ENCODE measurements at places on chromosomes 4 and X. TPM values are rescaled to one million over a fixed set of nuclear protein-coding genes. Genes with fewer than 3 reads are reported as not detected.
A peak's percentile ranks its signal among the peaks of the same experiment; 100 is the strongest.

GRCh38 chr4:52546449-52546848 lies 112.7 kb downstream of the USP46 start:
- no peaks in the 10 kb centered on the region for H3K36me3 ChIP-seq
- no peaks in the 10 kb centered on the region for H3K4me1 ChIP-seq
- DNase-seq: no peak
- no peak overlapping the region for H3K27ac ChIP-seq

The ADAM29 gene
- not detected for total RNA-seq

The NSD2 gene
- 33.9 TPM for total RNA-seq

The SORBS2 gene
- 1,032 TPM for total RNA-seq

DNA sequence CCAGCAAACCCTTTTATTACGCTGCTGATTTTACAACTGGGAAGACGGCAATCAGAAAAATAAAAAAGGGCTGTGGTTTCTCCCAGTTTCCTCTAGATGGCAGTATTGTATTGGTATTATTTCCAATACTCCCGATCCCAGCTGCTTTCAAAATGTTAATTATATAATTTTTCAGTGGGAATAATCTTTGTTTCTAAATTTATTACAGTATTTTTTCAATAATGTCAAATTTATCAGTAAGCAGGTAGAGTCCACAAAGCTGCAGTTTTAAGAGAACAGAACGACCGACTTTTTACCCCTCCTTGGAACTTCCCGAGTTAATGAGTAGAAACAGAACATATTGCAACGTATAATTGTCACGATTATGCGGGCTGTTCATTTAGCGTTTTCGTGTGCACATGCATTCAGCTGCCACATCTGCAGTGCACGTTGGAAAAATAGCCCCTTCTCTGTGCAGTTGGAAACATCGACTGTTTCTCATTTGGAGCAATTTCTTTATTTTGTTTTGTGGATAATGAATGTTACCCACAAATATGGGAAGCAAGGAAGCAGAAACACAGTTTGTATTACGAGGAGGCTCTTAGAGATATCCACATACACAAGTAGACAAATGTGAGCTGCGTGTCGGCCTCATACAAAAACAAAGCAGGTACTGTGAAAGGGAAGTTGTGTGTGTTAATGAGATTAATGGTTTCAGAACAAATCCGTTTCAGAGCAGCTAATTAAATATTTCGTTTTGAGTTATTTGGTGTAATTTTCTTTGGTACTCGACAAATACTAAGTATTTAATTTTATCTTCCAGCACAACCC lies 188.0 kb downstream of the STIM2 start:
- H3K36me3 ChIP-seq: no peaks in the 10 kb centered on the region
- H3K27me3 ChIP-seq: peaks cover 3% of the 10 kb centered on the region
- no peak for DNase-seq
- no peaks in the 10 kb centered on the region for H3K4me1 ChIP-seq

GRCh38 chr4:138875891-138876608 lies 139.5 kb upstream of the NOCT start:
- no peak overlapping the region for H3K27ac ChIP-seq
- H3K4me1 ChIP-seq: no peaks in the 10 kb centered on the region
- no peak overlapping the region for H3K4me3 ChIP-seq
- H3K27me3 ChIP-seq: no peaks in the 10 kb centered on the region

- no peak overlapping the region for H3K4me3 ChIP-seq
- H3K27me3 ChIP-seq: no peaks in the 10 kb centered on the region
- H3K4me1 ChIP-seq: no peaks in the 10 kb centered on the region
- no peak for DNase-seq
Measured at GRCh38 chr4:62914758-62915157, 1494.5 kb downstream of the TECRL start.

GRCh38 chrX:20063716-20064351 lies 52.9 kb downstream of the MAP7D2 start:
- H3K36me3 ChIP-seq: no peaks in the 10 kb centered on the region
- H3K4me1 ChIP-seq: peaks cover 9% of the 10 kb centered on the region
- no peak overlapping the region for H3K4me3 ChIP-seq
- DNase-seq: no peak
- H3K27ac ChIP-seq: no peak overlapping the region
- no peaks in the 10 kb centered on the region for H3K27me3 ChIP-seq

DNA sequence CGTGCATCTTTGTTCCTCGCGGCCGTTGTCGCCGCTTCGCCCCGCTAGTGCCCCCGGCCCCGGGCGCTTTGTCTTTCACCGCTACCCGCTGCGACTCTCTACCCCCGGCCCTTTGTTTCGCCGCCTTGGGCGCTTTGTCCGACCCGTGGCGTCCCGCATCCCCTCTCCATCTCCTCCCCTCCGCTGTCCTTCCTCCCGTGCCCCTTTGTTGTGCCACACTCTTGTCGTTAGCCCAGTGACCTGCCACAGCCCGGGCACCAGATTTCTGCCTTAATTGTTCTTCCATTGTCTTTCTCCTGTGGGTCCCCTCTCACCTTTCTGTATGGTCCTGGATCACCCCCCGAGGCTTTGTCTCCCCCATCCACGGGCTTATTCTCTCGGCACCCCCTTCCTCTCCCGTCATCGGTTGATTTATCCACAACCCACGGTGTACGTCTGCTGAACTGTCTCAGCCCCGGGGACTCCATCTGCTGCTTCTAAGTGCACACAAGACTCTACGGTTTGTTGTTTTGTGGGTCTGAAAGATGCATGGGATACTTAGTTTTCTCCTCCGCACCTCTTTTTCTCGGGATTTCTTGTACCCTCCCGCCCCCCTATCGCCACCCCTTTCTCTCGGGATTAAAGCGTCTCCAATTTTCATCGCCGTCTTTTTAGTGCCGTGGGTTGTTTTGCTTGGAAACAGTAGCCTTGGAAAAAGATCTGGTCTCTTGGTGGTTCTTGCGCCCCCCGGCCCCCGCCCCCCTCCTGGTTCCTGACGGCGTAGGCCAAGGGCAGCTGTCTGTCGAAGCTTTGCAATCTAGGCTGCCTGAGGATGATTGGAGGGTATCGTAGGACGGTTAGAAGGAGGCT lies 783 bp downstream of the RBPJ start:
- H3K27ac ChIP-seq: peak overlapping the region; percentile 89
- peaks cover 32% of the 10 kb centered on the region for H3K4me1 ChIP-seq
- peak; percentile 68 for DNase-seq
- H3K27me3 ChIP-seq: no peaks in the 10 kb centered on the region
- H3K4me3 ChIP-seq: peak overlapping the region; percentile 77
- no peaks in the 10 kb centered on the region for H3K36me3 ChIP-seq

The LEF1 gene
- total RNA-seq: 0.83 TPM

- DNase-seq: no peak
- H3K36me3 ChIP-seq: no peaks in the 10 kb centered on the region
- H3K27ac ChIP-seq: no peak overlapping the region
- H3K4me3 ChIP-seq: no peak overlapping the region
- H3K27me3 ChIP-seq: no peaks in the 10 kb centered on the region
Measured at GRCh38 chr4:146222313-146222712, 8.0 kb downstream of the REELD1 start.

GRCh38 chrX:40727093-40727492 lies 8.2 kb downstream of the MED14 start:
- no peaks in the 10 kb centered on the region for H3K36me3 ChIP-seq
- DNase-seq: no peak
- H3K4me1 ChIP-seq: no peaks in the 10 kb centered on the region
- no peaks in the 10 kb centered on the region for H3K27me3 ChIP-seq

GRCh38 chr4:176775338-176775737 lies 17.4 kb downstream of the VEGFC start:
- H3K4me1 ChIP-seq: no peaks in the 10 kb centered on the region
- no peaks in the 10 kb centered on the region for H3K36me3 ChIP-seq
- no peak for DNase-seq
- H3K27me3 ChIP-seq: no peaks in the 10 kb centered on the region

The FAM149A gene
- 26.0 TPM for total RNA-seq

The FHIP1A gene
- total RNA-seq: 1.4 TPM

The VCX3A gene
- total RNA-seq: not detected

The CC2D2A gene
- 50.4 TPM for total RNA-seq

The TMPRSS11B gene
- not detected for total RNA-seq

- H3K27ac ChIP-seq: no peak overlapping the region
- no peaks in the 10 kb centered on the region for H3K36me3 ChIP-seq
- H3K27me3 ChIP-seq: peaks cover 82% of the 10 kb centered on the region
- H3K4me1 ChIP-seq: no peaks in the 10 kb centered on the region
- H3K4me3 ChIP-seq: peak overlapping the region; percentile 45
Measured at GRCh38 chr4:825063-825970, 612 bp downstream of the CPLX1 start.

DNA sequence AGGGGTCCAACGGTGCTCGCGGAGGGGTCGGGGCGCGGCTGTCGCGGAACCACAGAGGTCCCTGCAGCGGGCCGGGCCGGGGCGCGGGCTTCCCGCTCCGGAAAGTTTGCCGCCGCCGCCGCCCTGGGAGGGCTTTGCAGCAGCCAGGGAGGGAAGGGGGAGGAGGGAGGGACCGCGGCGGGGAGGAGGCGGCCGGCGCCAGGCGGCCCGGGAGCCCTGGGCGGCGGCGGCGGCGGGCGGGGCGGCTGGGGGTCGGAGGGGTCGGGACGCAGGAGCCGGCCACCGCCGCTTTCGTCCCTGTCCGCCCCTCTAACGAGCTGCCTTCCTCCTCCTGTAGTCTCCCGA lies 375 bp downstream of the FGFR3 start:
- no peak overlapping the region for H3K4me3 ChIP-seq
- peaks cover 34% of the 10 kb centered on the region for H3K27me3 ChIP-seq
- DNase-seq: no peak
- H3K36me3 ChIP-seq: no peaks in the 10 kb centered on the region
- H3K4me1 ChIP-seq: peaks cover 23% of the 10 kb centered on the region

The CFI gene
- total RNA-seq: 10.5 TPM

- DNase-seq: no peak
- H3K27me3 ChIP-seq: no peaks in the 10 kb centered on the region
- H3K36me3 ChIP-seq: no peaks in the 10 kb centered on the region
Measured at GRCh38 chr4:112109360-112110058, 35.7 kb upstream of the FAM241A start.

- H3K27me3 ChIP-seq: no peaks in the 10 kb centered on the region
- peak; percentile 65 for DNase-seq
- H3K4me3 ChIP-seq: no peak overlapping the region
- H3K4me1 ChIP-seq: peaks cover 18% of the 10 kb centered on the region
Measured at GRCh38 chr4:186845137-186845842, 121.6 kb upstream of the FAT1 start.

The EFHC2 gene
- total RNA-seq: 3.2 TPM
